Activated T-helper 1 cell treated with anti-CD3 and anti-CD28 coated beads, Interleukin-2, amount 50 U/mL, for 16 hours (primary cell): ENCODE measurements at places on chromosomes 7 and 10.

- no peak for DNase-seq
These were observed 329.2 kb upstream of the LRGUK start for GRCh38 chr7:133797818-133798520.

GRCh38 chr7:53094827-53095226 is 59.4 kb downstream of the POM121L12 start:
- no peak for DNase-seq

- no peak for DNase-seq
These were observed 42.1 kb upstream of the ANAPC16 start for GRCh38 chr10:72173619-72174296.

- no peak for DNase-seq
These were observed 34.4 kb upstream of the ETV1 start for GRCh38 chr7:14023838-14024237.

GRCh38 chr7:151896086-151896485 is 19.2 kb upstream of the PRKAG2 start:
- no peak for DNase-seq

DNA sequence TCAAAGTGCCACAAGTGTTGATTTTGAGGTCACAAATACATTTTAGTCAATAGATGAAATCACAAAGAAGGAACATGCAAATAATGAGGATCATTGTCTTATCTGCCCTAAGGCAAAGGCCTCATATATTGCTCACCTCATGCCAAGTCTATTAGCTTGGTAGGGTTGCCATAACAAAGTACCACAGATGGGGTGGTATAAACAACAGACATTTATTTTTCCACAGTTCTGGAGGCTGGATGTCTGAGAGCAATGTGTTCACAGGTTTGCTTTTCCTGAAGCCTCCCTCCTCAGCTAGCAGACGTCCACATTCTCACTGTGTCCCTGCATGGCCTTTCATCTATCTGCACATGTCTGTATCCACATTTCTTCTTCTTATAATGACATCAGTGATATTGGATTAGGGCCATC is 59.6 kb downstream of the RELN start:
- DNase-seq, result no peak

DNA sequence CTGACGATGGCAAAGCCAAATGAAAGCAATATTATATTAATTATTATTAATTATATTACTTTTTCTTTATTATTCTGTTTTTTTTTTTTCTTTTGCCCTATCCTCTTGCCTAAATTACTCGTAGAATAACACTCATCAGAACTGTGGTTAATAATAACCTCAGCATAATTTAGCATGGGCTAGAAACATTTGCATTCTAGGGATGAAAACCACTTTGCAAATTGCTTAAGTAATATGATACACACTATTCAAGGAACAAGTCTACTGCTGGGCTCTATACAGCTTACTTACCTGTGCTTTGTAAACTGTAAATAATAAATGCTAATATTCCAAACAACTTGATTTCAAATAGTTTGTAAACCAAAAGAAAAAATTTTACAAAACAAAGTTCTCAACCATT is 375.8 kb downstream of the HGF start:
- DNase-seq, result no peak

GRCh38 chr10:34641913-34642558 is 173.1 kb downstream of the PARD3 start:
- no peak for DNase-seq

GRCh38 chr10:75137533-75138438 is 26.3 kb downstream of the SAMD8 start:
- DNase-seq, result no peak

- DNase-seq, result no peak
These were observed 55.3 kb upstream of the NRBF2 start for GRCh38 chr10:63077800-63078199.

DNA sequence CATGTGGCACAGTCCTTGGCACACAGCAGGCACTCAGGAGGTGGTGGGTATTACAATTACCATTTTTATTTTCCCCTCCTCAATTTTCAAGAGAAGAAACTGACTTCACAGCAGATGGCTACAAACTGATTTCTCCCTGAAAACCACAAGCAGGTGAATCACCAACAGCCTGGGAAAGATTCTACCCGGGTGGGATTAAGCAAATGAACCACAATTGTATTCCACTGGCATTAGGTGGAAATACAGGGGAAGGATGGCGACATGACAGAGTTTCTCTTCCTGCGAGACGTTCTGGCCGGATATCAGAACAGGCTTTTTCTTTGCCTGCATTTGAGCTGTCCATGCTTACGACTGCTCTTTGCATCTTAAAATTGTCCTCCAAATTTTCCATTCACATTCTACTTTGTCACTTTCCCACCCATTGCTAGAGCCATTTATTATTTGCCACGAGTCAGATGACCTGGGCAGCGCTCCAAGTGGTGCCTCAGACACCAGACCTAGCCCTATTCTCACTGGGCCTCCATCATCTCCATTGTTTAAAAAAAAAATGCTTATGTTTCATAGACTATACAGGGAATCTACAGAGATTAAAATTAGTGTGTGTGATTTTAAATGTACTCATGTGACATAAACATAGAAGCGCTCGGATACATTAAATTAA is 4.6 kb downstream of the DENND11 start:
- DNase-seq, result no peak

- DNase-seq, result no peak
These were observed at the start of gene GIMAP2 for GRCh38 chr7:150685219-150686029. TSS of gene GIMAP2 (plus strand) at chr7:150685706. CDS start at chr7:150687060, 1,354 bp downstream.
